ENCODE measurements at places on chromosomes 6 and 20.

DNA sequence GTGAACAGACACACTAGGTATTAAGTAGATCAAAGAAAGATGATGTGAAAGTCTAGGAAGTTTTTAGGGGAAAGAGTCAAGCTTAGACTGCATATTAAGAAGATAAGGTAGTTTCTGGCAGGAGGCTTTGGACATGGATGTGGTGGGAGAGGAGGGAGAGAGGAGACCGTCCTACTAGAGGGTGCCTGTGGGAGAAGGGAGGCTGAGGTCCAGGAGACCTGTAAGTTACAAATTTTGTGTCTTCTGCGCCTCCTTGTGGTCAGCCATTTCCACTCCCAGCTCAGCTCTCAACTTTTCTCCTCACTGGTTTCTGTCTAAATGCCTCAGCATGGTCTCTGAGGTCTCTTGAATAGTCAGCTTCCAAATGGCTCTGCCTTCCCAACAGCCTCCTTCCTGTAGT is 193.5 kb downstream of the UNC5CL start:
- DNase-seq, result no peak

GRCh38 chr6:115811541-115811940 is 249.2 kb downstream of the FRK start:
- DNase-seq, result no peak

DNA sequence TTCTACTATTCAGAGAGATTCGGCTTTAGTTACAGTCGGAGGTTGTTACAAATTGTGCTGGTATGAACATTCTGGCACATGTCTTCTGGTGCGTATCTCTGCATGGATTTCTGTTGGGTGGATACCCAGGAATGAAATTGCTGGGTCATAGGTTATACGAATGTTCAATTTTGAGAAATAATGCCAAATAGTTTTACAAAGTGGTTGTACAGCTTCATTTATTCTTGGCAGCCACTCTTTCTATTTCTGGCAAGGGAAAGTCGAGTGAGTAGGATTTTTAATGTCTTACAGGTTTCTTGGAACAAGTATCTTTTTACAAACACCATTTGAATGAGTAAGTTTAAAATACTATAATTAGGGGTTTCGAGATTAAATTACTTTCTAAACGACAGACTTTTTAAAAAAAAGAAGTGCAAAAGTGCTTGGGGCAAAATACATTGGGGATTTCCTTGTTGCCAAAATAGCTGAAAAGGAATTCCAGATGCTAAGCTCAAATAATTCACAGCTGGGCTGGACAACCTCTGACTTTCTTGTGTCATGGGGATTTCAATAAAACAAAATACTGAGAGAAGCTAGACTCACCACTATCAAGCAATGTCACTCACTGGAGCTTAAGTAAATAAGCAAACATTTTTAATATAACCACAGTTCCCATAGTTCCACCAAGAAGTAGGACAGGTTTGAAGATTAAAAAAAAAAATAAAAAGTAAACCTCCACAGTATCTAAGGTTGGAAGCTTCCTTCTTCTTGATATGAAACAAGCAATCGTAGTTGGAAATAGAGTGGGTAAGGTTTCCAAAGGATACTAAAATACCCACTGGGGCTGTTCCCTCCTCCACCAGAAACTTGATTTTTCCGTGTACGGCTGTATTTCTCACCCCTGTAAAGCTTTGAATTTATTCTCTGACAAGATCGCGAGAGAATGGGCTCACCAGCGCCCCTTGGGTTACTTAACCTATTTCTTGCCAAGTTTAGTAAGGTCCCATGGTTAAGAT is 21.6 kb upstream of the GFOD1 start:
- DNase-seq, result no peak

DNA sequence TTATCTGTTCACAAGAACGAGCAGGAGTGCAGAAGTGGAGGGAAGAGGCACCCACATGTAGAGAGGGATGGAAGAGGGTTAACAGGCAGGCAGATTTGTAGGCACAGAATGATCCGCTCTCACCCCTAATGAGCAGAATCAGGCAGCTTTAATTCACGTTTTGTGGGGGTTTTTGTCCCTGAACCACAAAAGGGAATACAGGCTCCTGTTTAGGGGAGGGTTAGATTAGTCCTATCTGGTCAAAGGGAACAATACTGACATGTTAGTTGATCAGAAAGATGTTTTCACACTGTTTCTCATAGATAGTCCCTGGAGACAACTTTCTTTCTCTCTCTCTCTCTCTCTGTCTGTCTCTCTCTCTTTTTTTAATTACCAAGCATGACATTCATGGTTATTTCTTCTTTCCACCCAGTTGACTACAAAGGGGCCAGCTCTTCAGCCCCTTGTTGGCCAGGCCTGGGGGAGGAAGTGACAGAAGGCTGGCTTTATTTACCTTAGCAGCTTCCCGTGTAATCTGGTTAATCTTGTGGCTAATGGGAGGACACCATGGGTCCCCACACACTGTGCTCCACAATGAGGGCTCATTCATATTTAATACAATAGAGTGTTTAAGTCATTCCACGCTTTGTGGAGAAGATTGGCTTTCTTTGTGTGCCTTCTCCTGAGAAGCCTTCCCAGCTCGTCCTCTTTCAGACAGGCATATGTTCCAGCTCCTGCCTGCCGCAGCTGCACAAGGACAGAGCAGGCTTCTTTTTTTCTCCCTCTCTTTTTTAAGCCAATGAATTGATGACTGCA is 958.8 kb downstream of the TFAP2A start:
- no peak for DNase-seq

DNA sequence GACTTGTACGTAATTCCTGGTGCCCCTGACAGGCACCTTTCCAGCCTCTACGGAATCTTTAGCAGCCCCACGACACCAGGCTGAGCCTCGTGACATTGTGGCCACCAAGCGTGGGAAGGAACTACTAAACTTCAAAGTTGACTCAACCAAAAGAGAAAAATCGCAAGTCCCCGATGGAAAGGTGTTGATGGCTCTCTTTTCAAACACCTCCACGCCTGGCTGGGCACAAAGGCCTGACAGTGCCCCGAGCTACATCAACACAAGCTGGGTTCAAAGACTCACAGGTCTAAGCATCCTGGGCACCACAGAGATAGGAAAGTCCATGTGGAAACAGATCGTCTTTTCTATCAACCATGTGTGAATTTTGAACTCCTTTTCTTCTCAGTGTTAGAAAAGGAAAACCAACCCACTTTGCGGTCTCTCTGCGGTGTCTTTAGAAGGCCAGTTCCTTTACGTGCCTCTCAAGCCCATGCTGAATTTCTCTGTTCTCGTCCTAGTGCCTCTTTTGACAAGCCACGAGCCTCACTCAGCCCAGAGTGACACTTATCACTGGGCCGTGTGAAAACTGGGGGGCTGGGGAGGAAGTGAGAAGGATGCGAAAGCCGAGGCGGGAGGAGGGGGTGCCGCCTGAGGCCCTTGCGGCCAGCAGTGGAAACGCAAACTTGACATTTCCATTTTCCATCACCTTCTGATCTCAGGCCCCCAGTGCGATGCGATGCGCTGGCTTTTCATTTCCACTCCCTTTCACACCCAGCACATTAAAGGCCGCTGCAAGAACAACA is 59.4 kb downstream of the GFOD1 start:
- peak; percentile 82 for DNase-seq

DNA sequence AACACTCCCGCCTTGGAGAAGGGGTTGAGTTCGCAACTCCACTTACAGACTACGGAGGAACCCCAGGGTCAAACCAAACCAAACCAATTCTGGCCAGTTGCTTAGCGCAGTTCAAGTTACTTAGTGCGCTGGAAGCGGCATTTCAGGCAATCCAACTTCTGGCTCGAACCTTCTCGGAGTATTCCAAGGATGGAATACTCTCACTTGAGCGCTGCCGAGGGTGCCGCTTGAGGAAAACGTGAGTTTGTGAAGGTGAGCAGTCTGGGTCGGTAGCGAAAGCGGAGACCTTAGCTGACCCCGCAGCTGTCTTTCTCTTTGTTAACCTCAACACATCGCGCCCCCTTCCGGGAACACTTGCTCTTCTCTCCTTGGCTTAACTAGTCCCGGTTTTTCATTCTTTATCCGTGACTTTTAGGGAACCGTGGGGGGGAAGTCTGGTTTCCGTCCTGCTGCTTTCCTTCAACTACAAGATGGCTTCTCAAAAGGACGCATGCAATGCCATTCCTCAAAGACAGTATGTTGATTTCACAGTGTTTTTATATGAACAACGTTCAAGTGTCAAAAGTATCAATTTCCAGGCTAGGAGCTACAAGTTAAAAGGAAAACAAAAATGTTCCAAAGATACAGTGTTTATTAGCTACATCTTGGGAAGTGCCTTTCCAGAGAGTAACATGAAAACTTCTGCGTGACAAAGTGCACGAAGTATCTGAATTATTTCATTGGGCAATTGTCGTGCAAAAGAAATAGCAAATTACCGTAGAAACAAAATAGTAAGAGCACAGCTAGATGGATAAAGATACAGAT is 741 bp upstream of the PNISR start:
- DNase-seq, result peak; percentile 67

DNA sequence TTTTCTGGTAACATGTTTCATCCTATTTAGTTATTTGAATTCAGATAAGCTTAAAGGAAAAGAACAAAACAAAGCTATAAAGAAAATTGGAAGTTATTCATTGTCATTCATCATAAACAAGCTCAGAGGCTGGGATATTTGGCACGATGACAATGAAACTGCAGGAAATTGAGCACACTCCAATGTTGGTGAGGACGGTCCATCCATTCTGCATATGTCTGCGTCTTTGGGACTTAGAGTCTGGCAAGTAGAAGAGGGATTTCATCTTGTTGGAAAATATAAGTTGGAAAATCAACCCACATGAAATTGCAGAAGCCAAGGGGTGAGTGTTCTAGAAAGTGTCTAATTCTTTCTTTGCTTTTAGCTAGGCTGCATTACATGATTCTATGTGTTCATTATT is 78.4 kb downstream of the HDGFL1 start:
- DNase-seq, result no peak

- DNase-seq, result peak; percentile 83
Observed at GRCh38 chr6:30325150-30325872, 1.4 kb upstream of the TRIM39 start.

DNA sequence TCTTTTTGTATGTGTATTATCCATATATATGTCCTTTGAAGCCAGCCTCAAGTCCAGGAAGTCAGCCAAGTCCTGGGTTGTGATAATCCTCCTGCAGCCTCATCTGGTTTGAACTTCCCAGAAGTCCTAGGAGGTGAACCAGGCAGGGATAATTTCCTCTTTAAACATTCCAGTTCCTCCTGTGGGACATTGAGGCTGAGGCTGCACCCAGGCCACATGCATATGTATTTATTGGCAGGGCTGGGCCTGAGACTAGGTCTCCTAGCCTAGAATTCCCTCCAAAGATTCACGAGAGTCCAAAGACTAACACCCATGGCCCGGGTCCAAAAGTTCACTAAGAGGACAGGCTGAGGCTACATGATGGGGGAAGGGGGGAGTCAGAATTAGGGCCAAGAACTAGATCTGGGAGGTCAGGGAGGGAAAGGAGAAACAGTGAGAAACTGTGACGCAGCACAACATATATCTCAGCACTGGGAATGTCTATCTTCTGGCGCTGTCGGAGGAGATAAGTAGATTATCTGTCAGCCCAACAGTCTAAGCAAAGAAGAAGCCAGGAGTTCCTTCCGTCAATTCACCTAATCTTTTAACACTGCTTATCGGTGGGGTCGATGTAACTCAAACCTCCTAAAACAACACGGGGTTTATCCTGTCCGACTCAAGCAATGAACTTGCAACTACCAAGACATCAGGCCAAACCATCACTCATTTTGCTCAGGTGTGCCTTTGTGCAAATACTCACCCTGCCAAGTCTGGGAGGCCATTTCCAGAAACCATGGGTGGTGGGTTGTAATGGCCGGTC is 43.3 kb downstream of the SNX5 start:
- DNase-seq, result no peak

GRCh38 chr20:61119794-61120410 is 132.2 kb upstream of the CDH4 start:
- DNase-seq, result no peak

GRCh38 chr6:116136933-116137340 is 11.0 kb upstream of the COL10A1 start:
- DNase-seq, result no peak

- DNase-seq, result peak; percentile 75
Observed at GRCh38 chr20:57388953-57389694, 2.1 kb upstream of the RBM38 start.

- DNase-seq, result no peak
Observed at GRCh38 chr6:147204843-147205311, 660 bp downstream of the STXBP5 start.
